ENCODE measurements at places on chromosomes 3 and 15.

DNA sequence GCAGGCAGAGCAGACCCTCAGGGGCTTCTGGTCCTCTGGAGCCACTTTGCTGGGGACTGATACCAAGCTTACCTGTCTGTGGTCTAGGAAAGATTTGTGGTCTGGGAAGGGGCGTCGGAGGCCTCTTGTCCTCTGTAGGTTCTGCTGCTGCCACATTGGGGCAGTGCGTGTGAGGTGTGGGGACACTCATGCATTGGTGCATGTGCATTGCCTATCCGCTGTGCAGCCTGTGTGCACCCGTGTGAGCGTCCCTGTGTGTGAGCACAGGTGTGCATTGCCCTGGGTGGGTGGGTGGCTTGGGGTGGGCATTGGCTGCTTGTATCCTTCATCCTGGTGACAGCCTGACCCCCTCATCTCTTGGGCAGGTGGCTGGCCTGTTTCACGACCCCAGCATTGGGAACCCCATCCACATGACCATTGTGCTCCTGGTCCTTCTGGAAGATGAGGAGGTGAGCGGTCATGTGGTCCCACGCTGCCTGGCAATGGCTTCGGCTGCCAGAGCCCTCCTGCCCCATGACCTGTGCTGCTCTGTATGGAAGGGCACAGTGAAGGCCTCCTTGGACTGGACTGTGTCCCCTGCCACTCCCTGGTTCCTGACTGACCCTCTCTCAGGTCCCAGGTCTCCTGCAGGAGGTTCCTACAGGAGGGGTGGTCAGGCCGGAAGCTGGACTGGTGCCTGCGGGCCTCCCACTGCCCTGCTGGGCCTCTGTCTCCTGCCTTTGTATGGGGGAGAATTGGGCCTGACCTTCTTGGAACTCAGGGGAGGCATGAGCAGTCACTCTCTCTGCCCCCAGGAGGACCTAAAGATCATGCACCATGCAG is 41.5 kb downstream of the SAXO2 start:
- no peak for DNase-seq

- no peak for DNase-seq
These were observed 654 bp downstream of the PPARG start for GRCh38 chr3:12289524-12289923.

GRCh38 chr3:126511291-126511690 is 6.3 kb downstream of the UROC1 start:
- DNase-seq: no peak

- DNase-seq: no peak
These were observed 41.6 kb upstream of the BDH1 start for GRCh38 chr3:197597335-197597734.

- DNase-seq: no peak
These were observed 19.6 kb upstream of the C15orf61 start for GRCh38 chr15:67501177-67501835.

DNA sequence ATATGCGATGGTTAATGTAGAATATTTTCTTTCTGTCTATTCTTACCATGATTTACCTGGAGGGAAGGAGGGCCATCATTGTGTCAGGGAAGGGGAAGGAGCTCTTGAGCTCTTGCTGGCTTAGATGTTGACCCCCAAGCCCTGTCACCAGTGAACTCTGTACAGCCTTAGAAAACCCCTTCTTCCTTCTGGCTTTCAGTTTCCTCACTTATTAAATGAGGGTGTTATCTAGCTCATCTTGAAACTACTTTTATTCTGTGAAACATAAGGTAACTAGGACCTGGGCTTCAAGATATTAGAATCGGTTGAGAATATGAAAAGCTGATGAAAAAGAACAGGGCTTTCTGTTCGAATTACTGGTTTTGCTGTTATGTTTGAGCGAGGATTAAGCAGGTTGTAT is 25.1 kb upstream of the UTS2B start:
- no peak for DNase-seq

DNA sequence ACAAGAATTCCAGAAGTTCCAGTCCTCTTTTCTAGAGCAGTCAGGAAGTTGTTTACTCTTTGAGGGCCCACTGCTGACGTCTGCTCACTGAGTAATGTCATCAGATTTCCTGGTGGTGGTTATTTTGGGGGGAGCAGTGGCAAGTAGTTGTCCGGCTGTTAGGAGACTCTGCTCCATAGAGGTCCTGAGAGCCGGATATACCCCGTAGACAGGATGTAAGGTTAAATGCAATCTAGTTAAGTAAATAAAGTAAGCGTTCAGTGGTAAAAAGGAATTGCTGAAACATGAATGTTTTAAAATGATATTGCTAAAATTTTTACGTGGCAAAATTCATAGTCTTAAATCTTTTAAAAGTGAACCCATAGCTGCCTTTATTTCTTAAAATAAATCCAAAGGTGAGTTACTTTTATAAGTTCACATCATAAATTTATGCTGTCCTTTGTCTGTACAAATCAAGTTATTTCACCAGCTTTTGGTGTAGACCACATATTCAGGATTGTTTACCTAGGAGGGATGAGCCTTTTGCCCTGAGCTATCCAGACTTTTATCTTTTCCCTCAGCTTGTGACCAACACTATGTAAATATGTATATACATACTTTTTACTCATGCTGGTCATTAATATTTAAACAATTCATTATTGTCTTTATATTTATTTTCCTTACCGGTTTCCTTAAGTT is 65.8 kb downstream of the PDE8A start:
- no peak for DNase-seq

DNA sequence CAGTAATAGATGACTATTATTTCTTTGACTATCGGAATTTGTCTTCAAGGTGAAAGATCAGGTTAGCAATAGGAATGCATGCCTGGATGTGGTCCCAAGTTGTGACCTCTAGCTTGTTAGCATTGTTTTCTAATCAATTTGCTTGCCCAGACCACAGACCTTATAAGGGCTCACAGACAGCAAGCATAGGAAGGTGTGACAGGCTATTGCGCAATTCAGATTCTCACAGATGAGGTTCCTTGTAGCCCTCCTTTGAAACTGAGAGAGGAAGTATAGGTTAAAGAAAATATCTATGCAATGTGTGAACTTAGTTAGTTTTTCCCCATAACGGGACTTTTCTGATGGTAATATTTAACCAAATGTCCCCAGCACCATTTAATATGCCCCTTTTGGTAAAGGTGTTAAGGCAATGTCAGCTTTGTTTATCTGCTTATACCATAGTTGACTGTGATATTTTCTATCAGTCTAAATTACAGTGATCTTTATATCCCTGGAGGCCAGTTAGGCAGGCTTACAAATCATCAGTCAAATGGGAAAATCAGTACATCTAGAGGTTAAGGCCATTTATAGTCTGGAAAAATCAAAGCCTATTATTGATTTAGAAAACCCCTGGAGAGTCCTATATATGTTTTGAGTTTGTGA is 168.1 kb upstream of the MBNL1 start:
- no peak for DNase-seq

GRCh38 chr3:71763426-71763825 is 9.8 kb downstream of the GPR27 start:
- DNase-seq: no peak

GRCh38 chr3:71972031-71972430 is 187.1 kb upstream of the PROK2 start:
- no peak for DNase-seq

DNA sequence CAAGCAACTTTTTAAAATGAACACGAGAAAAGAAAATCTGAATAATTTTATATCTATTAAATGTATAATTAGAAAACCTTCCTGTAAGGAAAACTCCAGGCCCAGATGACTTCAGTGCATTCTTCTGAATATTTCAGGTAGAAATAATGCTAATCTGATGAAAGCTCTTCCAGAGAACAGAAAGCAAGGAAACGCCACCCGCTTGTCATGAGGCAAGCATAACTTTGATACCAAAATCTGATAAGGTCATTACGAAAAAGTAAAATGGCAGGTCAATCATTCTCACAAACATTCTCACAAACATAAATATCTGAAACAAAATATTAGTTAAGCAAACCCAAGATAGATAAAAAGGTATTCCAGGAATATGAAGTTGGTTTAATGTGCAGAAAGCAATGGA is 60.6 kb upstream of the PCSK6 start:
- no peak for DNase-seq

GRCh38 chr3:138479438-138479863 is 45.0 kb downstream of the ESYT3 start:
- DNase-seq: no peak

DNA sequence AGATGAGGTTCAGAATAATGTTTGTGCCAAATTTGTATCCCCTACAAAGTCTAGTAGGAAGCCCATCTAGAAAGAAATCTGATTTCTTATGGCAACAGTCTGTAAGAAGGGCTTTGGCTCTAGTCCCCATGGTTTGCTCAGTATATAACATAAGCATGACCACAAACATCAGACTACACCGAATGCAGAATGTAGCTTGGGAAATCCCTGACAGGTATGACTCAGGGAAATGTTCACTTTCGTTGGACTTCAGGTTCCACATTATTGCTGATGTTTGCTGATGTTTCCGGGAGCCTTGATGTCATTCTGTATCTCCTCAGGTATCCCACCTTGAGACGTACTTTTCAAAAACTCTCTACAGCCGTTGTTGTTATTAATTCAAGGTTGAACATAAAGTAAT is 304.4 kb upstream of the TGFBR2 start:
- no peak for DNase-seq

Data from anterior cingulate cortex (tissue), 58 donors.